ENCODE measurements at places on chromosomes 2 and 18.
A peak's percentile ranks its signal among the peaks of the same experiment; 100 is the strongest.

DNA sequence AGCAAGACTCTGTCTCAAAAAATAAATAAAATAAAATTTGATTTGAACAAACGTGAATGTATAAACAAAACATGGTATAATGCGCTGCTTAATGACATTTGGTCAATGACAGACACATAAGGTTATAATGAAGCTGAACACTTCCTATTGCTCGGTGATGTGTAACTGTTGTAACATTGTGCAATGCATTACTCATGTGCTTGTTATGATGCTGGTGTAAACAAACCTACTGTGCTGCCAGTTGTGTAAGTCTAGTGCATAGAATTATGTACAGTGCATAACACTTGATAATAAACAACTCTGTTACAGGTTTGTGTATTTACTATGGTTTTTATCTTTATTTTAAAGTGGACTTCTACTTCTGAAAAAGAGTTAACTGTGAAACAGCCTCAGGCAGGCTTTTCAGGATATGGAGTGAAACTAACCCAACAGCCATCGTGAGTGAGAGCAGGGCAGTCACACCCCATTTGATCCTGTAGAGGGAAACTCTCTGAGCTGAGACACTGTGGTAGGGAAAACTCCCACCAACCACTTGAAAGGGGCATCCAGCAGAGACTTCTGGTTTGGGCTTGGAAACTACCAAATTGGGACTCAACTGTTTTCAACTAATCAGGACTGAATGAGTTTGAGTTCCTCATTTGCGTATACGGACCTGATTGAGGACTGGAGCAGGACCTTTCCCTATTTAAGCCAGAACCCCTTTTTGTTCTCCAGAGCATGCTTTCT is 8.7 kb upstream of the RPRD1A start:
- no peak for DNase-seq

GRCh38 chr2:98822301-98823164 is 91.6 kb upstream of the MGAT4A start:
- DNase-seq = peak; percentile 45

DNA sequence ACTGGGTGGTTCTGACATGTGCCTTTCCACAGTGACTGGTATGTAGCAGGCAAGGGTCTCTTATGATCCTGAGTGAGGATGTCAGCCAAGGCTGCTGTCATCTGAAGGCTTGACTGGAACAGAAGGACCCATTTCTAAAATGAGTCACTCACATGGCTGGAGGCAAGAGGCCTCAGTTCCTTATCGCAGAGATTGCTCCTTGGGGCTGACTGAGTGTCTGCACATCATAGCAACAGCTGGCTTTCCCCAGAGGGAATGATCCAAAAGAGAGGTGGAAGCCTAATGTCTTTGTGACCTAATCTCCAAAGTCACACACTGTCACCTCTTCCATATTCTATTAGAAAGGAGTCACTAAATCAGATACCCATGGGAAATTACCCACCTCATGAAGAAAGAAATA is 114.0 kb downstream of the NEDD4L start:
- DNase-seq = no peak

DNA sequence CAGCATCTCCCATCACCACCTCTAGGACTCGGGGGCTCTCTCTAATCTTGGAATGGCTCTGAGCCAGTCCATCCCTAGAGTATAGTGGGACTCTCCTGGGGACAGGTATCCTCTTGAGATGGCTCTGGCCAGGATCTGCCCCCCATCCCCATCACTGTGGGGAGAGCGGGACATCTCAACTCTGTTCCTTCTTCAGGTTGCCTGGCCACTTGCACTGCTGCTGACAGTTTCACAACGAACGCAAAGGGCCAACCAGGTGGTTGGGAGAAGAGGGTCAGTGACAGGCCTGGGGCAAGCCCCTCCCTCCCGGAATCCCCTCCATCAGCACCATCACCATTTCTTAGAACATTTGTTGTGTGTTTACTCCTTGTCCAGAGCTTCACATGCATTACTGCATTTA is 62.6 kb downstream of the CIB4 start:
- no peak for DNase-seq

- no peak for DNase-seq
These were observed 16.5 kb downstream of the CNRIP1 start for GRCh38 chr2:68303033-68303901.

DNA sequence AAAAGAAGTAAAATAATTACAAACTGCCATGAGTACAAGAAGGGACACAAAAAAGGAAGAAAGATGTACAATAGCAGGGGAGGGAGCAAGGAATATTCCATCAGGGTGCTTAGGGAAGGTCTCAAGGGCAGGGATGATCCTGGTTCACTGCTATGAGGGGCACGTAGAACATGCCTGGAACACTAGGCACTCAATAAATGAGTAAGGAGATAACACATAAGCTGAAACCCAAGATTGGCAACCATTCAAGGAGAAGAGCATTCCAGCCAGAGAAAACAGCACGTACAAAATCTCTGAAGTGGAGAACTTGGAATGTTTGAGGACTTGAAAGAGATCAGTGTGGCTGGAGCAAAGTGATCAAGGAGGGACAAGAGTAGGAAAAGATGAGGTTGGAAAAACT is 103.2 kb downstream of the FAM161A start:
- DNase-seq = no peak

DNA sequence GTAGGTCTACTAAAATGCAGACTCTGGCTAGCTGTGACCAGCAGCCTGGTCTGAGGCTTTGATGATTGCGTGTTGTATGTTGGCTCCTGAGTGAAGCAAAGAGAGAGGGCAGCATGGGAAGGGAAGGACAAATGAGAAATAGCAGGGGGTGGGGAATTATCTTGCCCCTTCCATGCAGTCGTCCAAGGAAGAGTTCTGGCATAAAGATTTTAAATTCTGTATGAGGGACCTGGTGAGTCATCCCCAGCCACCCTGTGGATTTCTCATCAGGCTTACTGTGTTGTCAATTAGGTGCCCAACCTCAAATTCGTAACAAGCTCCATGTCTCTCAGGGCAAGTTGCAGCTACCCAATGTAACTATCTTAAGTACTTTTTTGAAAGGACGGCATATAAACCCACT is 72.1 kb upstream of the NOSTRIN start:
- DNase-seq = no peak

- DNase-seq = no peak
These were observed 188.1 kb upstream of the SPRED2 start for GRCh38 chr2:65620524-65620923.

GRCh38 chr18:7272311-7273049 is 41.6 kb downstream of the LRRC30 start:
- no peak for DNase-seq

DNA sequence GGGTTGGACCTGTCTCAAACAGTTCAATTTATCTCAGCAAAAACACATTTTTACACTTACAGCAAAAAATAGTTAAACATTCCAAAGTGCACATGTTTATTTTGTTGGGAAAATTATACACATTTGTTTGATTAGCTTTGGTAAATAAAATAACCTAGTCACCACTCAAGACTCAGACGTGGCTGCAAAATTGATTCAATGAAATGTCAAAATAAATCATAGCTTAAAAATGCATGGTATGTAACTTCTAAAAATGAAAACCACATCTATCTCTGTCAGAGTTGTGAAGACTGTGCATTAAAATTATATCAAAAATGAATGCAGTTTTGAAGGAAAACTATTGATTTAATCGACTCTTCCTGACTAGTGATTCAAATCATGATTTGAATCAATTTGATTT is 56.7 kb downstream of the GALNT14 start:
- no peak for DNase-seq

DNA sequence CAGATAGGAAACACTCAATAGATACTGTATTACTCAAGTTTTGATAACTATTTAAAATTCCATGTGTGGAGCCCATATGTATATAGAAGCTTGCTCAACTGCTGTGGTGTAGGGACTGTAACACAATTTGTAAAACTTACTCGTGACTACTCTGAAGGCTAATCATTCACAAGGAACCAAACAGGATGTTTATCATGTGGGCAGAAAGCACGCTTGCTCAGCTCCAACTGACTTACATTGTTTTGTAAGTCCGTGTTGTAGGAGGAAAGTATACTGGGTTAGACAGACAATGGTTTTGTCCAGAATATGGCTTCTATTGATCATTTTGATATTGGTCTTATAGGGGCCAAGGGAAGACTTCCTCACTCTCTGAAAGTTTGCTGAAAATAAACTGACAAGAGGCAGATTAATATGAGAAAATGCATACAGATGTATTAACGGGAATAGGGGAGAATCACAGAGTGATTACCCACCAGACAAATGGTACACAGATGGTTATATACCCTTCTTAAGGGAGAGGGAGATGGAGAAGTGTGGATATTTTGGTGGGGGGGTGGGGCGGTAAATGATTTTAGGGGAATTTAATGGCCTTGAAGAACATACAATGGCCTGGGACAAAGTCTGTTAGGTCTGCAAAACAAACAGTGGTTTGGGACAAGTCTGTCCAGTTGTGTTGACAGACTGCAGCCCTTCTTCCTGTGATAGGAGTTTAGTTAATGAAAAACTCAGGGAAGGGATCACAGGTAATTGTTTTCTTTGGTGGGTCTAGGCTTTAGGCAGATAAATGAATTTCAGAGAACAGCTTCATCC is 259.3 kb upstream of the SP5 start:
- DNase-seq = no peak

- DNase-seq = no peak
These were observed 28.9 kb upstream of the GAREM2 start for GRCh38 chr2:26144031-26144430.

GRCh38 chr2:20584399-20585358 is 66.2 kb downstream of the HS1BP3 start:
- no peak for DNase-seq

- no peak for DNase-seq
These were observed 6.1 kb upstream of the NCL start for GRCh38 chr2:231470246-231470900.

DNA sequence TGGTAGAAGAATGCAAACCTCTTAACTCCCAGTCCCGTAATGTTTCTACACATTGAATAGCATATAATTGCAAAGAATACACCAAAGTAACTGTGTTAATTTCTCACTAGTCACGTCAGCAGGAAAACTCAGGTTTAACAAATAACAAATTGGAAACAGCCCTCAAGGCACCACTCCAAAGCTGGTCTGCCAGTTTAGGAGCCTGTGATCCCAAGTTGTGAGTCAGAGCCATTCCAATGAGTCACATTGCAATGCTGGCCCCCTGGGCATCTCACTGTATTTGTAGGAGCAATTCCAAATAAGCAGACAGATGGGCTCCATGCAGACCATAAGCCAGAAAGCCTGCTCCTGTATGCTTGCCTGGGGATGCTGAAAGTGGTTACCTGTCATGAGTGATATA is 143.2 kb upstream of the SETBP1 start:
- no peak for DNase-seq

DNA sequence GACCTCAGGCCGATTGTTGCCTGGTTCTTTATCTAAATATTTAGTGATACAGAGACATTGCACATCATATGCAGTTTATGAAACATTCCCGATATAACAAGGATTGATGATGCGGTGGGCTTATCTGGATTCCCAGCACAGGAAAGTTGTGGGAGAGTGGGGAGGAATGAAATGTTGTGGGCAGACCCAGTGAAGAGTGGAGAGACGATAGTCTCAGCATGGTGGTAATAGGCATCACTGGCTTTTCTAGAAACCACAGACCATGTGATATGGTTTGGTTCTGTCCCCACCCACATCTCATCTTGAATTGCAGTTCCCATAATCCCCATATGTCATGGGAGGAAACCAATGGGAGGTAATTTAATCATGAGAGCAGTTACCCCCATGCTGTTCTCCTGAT is 34.8 kb upstream of the RND3 start:
- DNase-seq = no peak

Measured in T-helper 9 cell (primary cell).